ENCODE measurements at places on chromosomes 3 and 15.
A peak's percentile ranks its signal among the peaks of the same experiment; 100 is the strongest.

GRCh38 chr15:80977627-80978036 is 12.0 kb downstream of the MESD start:
- DNase-seq: peak; percentile 51

GRCh38 chr15:90970274-90970673 is 15.6 kb downstream of the RCCD1 start:
- no peak for DNase-seq

GRCh38 chr3:119042162-119042561 is 7.5 kb upstream of the IGSF11 start:
- DNase-seq: no peak

- DNase-seq: no peak
Observed at GRCh38 chr3:188649521-188649920, 495.6 kb downstream of the LPP start.

- no peak for DNase-seq
Observed at GRCh38 chr3:38274864-38275649, 7.0 kb upstream of the SLC22A14 start.

GRCh38 chr3:67302489-67302888 is 304.4 kb downstream of the KBTBD8 start:
- DNase-seq: no peak

- DNase-seq: no peak
Observed at GRCh38 chr15:85748176-85748575, 46.5 kb downstream of the KLHL25 start.

DNA sequence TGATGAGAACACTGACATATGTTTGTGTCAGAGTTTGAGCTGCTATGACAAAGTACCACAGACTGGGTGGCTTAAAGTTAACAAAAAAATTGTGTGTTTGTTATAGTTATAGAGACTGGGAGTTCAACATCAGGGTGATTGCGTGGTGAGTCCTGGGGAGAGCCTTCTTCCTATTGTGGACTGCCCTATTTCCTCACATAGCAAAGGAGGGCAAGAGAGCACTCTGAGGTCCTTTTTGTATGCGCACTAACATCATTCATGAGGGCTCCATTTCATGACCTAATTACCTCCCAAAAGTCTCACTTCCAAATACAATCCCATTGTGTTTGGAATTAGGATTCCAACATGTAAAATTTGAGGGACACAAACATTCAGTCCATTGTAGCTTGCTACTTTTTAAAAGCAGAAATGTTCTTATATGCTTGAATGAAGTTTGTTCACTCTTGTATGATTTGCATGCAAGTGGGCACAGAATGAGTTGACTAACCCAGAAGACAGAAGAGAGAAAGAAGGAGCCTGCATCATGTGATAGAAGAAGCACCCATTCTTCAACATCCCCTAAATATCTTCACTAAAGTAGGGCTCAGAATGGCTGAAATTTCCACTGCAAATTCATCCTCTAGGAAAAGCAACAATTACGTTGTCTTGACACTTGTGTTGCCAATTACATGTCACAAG is 18.9 kb upstream of the ALCAM start:
- no peak for DNase-seq

GRCh38 chr3:113111011-113111707 is 100.2 kb upstream of the BOC start:
- peak; percentile 9 for DNase-seq

DNA sequence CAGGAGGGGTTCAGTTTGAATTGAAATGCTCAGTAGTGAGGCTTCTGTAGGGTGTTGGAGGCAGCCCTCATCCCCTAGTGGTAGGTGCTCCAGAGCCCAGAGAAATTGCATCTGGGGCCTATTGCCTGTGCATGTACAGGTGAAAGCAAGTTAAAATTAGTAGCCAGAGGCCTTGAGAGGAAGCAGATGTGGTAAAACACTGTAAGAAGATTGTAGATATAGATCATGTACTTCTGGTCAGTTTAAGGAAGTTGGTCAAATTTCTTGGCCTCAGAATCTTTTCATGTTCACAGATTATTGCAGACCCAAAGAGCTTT is 34.6 kb downstream of the IGSF10 start:
- DNase-seq: no peak

DNA sequence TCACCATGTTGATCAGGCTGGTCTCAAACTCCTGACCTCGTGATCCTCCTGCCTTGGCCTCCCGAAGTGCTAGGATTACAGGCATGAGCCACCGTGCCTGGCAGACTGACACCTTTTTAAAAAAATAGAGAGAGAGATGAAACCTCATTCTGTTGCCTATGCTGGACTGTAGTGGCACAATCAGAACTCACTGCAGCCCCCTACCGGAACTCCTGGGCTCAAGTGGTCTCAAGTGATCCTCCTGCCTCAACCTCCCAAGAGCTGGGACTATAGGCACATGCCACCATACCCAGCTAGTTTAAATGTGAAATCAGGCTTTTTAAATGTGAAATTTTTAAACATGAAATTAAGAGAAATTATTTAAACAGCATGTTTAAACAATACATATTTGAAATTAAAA is 265.2 kb upstream of the UBE2E1 start:
- DNase-seq: no peak

GRCh38 chr15:92541291-92542200 is 114.0 kb downstream of the FAM174B start:
- DNase-seq: no peak

GRCh38 chr3:56269755-56270535 is 198.3 kb downstream of the ERC2 start:
- no peak for DNase-seq

DNA sequence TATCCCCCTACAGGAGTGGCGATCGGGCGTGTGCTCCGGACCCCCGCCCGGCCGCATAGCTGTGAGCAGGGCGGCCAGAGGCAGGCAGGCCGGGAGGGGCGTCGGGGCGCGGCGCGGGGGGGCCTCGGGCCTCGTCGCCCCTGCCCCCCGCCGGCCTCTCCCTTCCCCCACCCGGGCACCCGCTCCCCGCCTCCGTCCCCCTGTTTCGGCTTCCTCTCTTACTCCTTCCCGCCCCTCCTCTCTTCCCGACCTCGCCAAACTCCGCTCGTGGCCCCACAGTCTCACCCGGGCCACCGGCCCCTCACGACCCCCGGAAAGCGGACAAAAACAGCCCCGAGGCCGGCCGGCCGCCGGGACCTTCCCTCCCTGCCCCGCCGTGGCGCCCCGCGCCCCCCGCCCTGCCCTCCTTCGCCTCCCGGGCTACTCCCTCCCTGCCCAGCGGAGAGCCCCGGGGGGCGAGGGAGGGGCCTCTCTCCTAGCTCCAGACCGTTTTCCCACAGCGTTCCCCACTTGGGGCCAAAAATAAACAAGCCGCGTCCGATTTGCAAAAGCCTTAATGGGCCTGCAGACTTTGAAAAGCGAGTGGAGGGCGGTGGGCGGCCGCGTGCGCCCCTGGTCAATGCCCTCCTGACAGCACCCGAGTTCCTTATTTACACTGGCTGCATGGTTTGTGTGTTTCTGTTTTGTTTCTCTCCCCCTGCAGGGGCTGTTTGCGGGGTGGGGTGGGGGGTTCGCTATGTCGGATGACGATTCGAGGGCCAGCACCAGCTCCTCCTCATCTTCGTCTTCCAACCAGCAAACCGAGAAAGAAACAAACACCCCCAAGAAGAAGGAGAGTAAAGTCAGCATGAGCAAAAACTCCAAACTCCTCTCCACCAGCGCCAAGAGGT is 1.0 kb downstream of the UBE2E1 start:
- DNase-seq: peak; percentile 28

- DNase-seq: no peak
Observed at GRCh38 chr15:57867970-57868798, 161.7 kb downstream of the POLR2M start.

GRCh38 chr15:78996894-78997275 is 52.0 kb upstream of the CTSH start:
- DNase-seq: no peak

GRCh38 chr3:126982126-126982470 is 817 bp upstream of the PLXNA1 start:
- peak; percentile 78 for DNase-seq

- DNase-seq: no peak
Observed at GRCh38 chr15:57395292-57395691, 19.0 kb downstream of the CGNL1 start.

GRCh38 chr3:176160997-176161396 is 1036.3 kb downstream of the TBL1XR1 start:
- DNase-seq: no peak

GRCh38 chr3:177641206-177641605 is 443.9 kb upstream of the TBL1XR1 start:
- DNase-seq: no peak

- DNase-seq: no peak
Observed at GRCh38 chr3:42450567-42450966, 40.2 kb upstream of the LYZL4 start.

DNA sequence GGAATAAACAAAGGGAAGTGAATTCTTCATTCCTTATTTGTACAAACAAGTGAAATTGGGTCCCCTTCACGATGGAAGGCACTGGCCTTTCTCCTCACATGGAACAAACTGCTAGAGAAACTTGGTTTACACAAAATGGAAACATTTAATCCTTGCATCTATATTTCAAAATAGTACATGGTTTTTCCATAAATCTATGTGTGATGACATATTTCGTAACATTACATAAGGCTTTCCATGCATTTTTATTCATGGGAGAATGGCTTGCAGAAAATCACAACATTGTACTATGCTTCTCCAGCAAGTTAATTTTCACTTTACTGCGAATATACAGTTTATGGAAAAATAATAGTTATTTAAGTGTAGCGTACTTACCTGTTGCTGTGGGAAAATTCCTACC is 81.0 kb upstream of the CDIN1 start:
- DNase-seq: no peak

GRCh38 chr15:59245559-59245958 is 38.9 kb downstream of the LDHAL6B start:
- DNase-seq: no peak

GRCh38 chr3:153130312-153130977 is 31.6 kb upstream of the RAP2B start:
- DNase-seq: no peak

GRCh38 chr3:174397848-174398247 is 461.3 kb upstream of the NAALADL2 start:
- no peak for DNase-seq

- no peak for DNase-seq
Observed at GRCh38 chr3:159843840-159844730, 144.6 kb upstream of the IL12A start.

DNA sequence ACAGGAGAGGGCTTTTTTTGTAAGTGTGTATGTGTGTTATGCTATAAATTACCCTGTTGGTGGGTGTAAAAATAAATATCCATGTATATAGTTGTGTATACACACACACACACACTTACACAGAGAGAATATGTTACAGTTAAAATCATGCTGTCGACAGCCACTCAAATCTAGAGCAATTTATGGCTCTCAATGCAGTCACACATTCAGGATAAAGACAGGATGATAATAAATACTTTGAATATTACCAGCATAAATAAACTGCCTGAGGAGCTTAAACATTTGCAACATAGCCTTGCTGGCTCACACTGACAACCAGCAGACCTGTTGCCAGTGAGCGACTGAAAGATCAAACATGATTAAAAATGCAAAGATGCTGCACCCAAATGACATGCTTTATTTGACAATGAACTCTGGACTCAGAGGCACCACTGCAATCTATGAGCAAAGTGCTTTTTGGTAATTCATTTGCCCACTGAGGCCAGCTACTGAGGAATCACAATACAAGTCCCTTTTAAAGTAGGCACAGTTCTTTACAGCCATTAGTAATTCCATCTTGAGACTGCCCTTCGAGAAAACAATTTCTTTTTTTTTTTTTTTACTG is 458.9 kb downstream of the FHIT start:
- no peak for DNase-seq

GRCh38 chr3:113018536-113019181 is 27.9 kb downstream of the GTPBP8 start:
- peak; percentile 44 for DNase-seq

DNA sequence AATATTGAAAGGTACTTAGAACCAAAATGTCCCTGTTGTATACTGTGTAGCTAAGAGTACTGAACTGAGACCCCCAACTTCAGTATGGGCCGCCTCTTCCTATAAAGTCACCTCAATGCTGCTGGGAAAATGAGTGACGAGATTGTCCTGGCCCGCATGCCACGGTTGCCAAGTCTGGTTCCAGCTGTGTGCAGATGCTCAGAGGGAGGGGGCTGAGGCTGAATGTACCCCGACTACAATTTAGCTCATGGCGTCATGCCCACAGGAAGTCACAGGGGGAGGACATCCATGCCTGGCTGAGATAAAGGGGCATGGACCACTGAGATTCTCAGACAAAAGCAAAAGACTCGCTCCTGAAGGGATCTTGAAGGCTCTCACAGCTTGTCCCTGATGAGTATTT is 271.1 kb downstream of the NTRK3 start:
- no peak for DNase-seq

DNA sequence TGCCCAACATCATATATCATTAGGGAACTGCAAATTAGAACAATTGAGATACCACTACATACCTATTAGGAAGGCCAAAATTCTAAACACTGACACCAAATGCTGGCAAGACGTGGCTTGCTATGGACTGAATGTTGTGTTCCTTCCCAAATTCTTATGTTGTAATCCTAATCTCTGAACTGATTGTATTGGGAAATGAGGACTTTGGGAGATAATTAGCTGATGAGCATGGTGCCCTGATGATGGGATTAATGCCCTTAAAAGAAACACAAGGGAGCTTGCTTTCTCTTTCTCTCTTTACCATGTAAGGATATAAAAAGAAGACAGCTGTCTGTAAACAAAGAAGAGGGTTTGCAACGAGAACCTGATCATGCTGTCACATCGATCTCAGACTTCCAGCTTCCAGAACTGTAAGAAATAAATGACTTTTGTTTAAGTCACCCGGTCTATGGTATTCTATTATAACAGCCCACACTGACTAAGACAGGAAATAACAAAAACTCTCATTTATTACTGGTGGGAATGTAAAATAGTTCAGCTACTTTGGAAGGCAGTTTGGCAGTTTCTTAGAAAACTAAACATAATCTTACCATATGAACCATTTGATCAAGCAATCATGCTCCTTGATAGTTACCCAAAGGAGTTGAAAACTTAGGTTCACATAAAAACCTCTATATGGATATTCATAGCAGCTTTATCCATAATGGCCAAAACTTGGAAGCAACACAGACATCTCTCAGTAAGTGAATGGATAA is 458.3 kb upstream of the CBLB start:
- DNase-seq: no peak

DNA sequence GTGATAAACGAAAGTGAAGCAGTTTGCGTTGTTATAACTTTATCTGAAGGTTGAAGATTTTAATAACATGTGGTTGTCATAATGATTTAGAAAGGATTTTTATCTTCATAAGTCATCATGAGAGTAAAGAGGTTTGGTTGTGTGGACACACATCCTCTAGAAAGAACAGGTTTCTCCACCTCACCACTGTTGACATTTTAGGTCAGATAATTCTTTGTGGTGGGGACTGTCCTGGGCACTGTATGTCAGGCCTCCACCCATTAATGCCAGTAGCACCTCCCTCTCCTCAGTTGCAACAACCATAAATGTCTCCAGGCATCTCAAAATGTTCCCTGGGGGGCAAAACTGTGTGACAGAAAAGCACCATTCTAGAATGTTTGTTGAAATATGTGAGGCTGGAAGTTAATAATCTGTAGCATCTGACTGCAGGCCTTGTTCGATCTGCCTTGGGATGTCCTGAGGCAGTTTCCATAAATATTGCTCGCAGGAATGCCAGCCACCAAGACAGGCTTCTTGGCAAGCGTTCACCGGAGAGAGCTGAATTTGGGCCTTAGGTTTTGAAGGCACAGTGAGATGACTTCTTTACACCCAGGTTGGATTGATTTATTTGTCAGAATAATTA is 100.1 kb downstream of the ADAMTSL3 start:
- no peak for DNase-seq

Measured in CD4-positive, alpha-beta T cell treated with Interleukin-17A for 1 hour (primary cell).